Activated naive CD4-positive, alpha-beta T cell (primary cell): ENCODE measurements at places on chromosomes 2 and 18.

GRCh38 chr2:2765176-2765800 lies 434.2 kb upstream of the MYT1L start:
- no peak for DNase-seq

DNA sequence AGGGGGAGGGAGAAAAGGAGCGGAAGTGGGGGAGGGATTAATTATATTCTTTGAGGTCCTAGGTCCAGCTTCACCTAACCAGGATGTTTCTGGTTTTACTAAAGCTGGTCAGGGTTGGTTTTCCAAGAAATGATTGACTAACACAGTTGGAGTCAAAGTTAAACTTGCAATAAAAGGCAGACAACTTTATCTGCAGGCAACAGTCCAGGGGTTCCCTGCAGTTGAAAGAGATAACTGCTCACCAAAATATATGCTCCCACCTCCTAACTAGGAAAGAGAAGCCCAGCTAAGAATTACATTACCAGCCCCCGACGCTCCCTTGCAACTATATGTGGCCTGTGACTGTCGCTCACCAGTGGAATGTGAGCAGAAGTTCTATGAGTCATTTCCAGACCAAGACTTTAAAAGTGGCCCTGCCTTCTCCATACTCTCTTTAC lies 140.0 kb upstream of the PKDCC start:
- DNase-seq, result no peak

GRCh38 chr2:11096591-11096990 lies 58.7 kb upstream of the SLC66A3 start:
- no peak for DNase-seq

DNA sequence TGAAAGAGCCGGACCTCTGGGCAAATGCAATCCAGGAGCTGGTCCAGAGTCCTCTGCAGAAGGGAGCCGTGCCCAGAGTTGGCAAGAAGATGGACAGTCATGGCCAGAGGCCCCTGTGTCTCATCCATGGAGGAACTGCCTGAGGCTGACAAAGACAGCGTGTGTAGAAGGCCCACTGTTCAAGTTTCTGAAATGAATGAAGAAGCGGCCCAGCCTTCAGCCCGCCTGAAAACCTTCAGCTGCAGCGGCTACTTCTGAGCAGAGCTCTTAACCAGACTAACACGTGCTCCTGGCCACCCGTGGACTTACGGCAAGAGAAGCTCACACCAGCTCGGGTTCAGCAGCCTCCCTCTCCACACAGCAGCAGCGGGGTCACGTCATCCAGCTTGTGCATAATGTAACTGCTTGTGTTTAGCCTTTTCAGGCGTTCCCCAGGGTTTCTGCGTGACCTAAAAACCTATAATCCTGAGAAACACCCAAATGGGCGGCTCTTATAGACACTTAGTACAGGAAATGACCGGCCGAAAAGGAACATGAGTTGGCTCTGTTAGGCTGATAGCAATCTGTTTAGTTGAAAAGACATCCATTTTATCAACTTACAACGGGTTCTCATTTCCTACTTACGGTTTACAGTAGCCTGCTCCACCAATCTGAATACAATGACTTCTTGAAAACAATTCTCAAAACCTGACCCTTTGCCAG lies at the start of gene FAM124B:
Gene FAM124B (minus strand): TSS at position 467 of the 702 bp plus-strand sequence. CDS start 339 bp downstream, at position 128.
- no peak for DNase-seq

DNA sequence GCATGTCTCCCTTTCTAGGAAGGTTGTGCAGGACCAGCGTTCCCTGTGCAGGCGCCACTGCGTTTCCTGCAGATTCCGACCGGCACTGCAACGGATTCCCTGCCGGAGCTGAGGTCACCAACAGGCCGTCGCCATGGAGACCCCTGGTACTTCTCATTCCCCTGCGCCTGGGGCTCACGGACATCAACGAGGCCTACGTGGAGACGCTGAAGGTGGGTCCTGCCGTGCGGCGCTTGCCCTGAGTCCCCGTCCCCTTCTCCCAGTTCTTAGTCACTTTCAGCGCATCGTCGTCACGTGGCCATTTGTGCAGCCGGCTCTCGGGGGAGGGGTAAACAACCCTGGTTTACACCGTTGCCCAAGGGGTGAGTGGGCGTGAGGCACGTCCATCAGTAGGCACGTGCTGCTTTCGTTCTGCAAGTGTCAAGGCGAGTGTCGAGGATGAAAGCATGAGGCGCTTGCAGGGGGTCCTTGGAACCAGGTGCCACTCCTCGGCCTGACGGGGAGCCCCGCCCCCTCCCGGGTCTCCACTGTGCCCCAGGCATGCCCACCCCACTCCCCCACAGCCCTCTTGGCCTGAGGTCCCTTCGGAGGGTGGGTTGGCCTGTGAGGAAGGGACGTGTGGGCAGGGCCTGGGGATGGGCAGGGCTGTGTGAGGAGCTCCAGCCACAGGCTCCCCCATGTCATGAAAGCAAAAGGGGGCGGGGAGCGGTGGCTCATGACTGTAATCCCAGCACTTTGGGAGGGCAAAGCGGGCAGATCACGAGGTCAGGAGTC lies 19.8 kb downstream of the DTYMK start:
- DNase-seq, result no peak

DNA sequence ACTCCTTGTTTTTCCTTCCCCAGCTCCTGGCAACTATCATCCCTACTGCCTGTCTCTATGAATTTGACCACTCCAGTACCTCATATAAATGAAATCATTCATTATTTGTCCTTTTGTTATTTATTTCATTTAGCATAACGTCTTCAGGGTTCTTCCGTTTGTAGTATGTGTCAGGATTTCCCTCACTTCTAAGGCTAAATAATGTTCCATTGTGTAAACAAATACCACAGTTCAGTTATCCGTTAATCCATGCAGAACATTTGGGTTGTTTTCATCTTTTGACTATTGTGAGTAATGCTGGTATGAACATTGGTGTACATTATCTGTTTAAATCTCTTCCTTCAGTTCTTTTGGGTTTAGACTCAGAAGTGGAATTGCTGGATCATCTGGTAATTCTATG lies 18.8 kb downstream of the DYNC2LI1 start:
- no peak for DNase-seq

- no peak for DNase-seq
Observed at GRCh38 chr2:134336352-134336751, 82.5 kb downstream of the MGAT5 start.
